Left ventricle myocardium inferior (tissue), 1 donor: ENCODE measurements at places on chromosomes 3 and 15.

GRCh38 chr3:131114256-131114655, 87.6 kb downstream of the NEK11 start:
- no peak for DNase-seq

GRCh38 chr3:66762916-66763693, 235.0 kb upstream of the KBTBD8 start:
- DNase-seq = no peak

DNA sequence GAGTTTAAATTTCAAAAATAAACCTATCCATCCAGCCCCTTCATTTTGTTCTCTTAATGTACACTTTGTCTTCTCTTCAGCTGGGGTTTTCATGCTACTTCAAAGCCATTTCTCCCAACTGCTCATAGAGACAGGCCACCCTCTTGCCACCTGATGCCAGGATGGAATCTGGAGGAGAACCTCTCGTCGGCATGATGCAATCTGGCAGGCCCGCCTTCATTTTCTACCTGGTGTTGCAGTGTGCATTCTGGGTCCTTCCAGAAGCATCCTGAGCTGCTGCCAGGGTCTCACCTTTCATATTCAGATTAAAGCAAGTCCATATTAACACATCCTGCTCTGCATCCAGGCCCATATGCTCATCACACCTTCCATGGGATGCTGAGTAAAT, 60.8 kb downstream of the CTNNB1 start:
- no peak for DNase-seq

GRCh38 chr15:73965758-73966113, 26.4 kb downstream of the STOML1 start:
- no peak for DNase-seq

- DNase-seq = no peak
Measured at GRCh38 chr3:40009991-40010390, 200.6 kb downstream of the MYRIP start.

- no peak for DNase-seq
Measured at GRCh38 chr3:23884481-23884880, 32.3 kb downstream of the NKIRAS1 start.

DNA sequence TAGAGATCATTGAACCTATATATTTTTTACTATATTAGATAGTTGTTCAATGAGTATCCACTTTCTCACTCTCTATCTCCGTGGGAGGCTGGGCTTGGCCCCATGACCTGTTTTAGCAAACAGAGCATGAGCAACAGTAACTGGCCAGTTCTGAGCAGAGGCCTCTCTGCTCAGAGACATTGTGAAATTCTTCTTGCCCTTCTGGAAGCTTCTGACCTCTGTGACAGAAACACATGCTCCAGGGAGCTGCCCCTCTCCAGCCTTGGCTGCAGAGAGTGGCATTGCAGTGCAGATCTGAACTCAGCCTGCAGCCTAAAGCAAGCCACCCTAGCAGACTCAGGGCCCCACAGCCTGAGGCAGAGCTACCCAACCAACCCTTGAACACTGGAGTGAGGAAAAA, 20.5 kb downstream of the FAM240A start:
- no peak for DNase-seq

- no peak for DNase-seq
Measured at GRCh38 chr3:79818015-79818414, 50.2 kb upstream of the ROBO1 start.

DNA sequence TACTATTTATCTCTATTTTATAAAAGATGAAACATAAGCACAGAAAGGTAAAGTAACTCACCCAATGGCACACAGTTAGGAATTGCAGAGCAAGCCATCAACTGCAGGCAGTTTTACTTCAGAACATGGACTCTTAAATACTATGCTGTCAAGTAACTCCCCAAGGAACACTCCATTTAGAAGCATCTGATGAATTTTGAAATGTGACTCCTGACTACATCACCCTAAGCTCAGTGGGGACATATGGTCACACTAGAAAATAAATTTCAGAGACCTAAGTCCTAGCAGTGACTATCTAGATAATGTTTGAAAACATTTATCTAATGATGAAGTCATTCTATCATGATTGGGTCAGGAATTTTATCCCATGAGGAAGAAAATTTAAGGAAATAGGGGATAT, 272.8 kb upstream of the ARRDC4 start:
- no peak for DNase-seq

DNA sequence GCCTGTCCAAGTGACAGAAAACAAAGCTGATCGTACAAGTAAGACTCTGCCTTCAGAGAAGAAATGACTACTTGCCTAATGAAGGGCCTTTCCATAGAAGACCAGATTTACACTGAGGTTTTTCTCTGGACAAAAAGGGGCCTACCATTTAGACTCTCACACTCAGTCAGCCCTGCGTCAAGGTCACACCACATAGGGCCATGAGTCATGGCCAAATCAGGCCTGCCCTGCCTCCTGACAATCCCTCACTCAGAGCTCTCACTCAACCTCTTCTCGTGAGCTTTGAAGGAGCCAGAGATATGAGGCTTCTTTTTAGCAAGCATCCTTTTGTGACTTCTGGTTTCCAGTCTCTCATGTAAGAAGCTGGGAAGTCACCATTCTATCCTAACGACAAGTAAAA, 68.1 kb upstream of the NMNAT3 start:
- DNase-seq = no peak

GRCh38 chr3:191148131-191148530, 50.9 kb upstream of the OSTN start:
- DNase-seq = no peak

DNA sequence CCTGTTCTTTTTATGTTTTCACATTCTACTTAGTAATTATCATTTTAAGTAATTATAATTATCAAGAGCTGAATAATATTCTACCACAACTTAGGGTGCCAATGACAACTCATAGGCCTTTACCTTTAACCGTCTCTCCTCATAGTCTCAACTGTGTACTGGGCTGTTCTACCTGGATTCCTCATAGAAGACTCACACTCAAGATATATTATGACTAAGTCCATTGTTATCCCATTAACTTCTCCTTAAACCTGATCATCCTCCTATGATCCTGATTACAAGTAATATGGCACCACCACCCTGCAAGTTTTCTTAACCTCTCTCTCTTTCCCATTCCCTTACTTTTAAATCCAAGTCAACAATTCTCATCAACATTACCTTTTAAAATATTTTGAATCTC, 285.9 kb upstream of the VEPH1 start:
- DNase-seq = no peak

GRCh38 chr3:33004961-33005360, 53.5 kb downstream of the CCR4 start:
- no peak for DNase-seq

DNA sequence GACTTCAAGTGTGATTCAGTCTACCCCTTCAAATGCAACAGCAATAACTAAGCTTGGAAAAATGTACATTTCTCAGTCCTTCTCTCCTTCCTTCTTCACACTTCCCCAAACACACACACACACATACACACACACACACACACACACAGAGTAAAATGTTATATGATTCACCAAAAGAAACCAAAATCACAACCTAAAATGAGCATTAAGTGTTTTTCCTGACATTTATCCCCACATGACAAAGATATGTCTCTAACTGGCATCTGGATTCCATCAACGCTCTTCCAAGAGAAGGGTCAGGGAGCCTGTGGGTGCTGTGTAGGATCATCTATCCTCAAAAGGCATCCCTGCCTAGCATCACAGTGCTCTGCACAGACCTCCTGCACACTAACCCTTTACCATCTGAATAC, 21.0 kb downstream of the PDZRN3 start:
- no peak for DNase-seq

GRCh38 chr3:155241579-155241978, 51.9 kb downstream of the STRIT1 start:
- DNase-seq = no peak

DNA sequence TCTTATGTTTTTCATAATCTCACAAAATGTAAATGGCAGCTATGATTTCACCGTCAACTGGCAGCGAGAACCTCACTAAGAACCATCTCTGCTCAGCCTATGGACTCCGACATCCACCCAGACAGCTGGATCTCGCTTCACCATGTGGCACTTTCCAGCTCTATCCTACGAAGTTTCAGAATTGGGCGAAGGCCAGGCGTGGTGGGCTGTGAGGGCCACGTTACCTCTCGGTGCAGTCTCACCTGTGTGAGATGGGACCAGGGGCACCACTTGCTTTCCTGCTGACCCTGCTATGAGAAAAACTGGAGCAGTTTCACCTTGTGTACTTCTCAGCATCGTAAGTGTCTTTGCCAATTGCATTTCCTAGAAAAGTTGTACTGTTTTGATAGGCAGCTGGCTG, 32.3 kb downstream of the CHDH start:
- no peak for DNase-seq

DNA sequence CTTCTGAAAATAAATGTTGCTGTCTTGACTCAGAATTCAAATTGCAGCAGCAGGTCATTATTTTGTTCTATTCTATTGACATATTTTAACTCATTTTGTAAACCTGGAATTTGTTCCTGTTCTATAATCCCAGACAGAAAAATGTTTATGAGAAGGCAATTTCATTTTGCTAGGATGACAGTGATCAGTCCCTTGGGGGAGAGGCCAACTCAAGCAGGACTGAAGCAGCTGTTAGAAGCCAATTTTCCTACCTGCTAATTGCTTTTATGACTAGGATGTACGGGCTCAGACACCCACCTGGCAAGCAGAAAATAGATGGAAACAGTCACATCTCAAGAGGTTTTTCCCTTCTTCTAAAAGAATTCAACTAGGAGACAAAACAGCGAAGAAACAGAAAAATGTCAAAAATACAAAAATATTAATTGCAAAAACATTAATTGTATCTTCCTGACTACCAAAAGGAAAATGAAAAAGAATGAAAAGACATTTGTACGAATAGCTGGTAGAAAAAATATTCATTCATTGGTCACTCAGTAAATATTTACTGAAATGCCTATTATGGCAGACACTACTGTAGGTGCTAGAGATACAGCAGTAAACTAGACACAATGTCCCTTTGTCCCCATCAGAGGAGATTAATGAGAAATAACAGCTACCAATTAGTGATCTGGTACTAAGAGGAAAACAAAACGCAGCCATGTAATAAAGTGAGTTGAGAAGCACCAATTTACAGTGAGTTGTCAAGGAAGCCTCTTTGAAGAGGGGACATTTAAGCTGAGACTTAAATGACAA, 73.5 kb downstream of the PEAK1 start:
- no peak for DNase-seq

DNA sequence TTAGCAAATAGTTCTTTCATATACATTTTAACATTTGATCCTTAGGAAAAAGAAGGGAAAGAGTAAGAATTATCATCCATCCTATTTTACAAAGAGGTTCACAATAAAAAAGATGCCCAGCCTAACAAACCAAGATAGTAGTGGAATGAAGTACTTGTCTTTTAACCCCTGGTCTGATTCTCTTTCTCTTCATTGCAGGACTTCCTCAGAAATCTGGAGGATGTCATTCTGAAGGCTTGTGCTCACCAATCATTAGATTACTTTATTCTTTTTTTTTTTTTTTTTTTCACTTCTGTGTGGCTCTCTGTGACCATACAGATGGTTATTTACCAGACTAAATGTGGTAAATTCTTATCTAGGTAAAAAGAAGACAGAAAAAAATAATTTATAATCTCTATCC, 7.0 kb downstream of the HDGFL3 start:
- DNase-seq = no peak

DNA sequence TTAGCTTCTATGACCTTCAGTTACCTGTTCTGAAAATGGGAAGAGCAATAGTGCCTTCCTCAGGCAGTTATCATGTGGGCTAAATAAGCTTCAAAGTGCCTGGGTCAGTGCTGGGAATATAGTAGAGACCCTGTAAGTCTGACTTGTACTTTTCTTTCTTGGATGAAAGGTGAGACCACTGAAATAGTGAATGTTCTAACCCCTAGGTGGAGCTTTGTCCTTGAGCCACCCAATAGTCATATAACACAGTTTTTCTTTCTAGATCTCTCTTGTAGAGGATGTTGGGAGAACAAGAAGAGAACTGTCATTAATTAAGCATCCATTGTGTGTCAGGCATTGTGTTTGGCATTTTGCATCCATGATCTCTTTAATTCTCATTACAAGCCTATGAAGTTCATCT, 13.0 kb upstream of the BFSP2 start:
- DNase-seq = no peak

DNA sequence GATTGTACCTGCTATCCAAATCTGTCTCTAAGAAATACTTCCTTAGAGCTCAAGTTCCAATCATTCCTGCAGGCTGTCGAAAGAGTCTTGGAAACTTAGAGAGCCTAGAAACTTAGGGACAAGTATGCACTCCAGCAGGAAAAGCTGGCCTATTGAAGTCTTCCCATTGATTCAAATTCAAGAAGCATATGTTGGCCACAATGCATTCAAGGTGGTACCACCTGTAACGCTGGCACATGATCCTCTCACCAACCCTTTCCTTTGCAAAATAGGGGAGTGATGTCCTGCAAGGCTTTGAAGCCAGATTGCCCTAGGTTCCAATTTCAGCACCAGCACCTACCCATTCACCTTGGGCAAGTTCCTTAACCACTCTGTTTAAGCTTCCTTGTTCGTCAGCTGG, 6.0 kb downstream of the ADAMTS9 start:
- no peak for DNase-seq

DNA sequence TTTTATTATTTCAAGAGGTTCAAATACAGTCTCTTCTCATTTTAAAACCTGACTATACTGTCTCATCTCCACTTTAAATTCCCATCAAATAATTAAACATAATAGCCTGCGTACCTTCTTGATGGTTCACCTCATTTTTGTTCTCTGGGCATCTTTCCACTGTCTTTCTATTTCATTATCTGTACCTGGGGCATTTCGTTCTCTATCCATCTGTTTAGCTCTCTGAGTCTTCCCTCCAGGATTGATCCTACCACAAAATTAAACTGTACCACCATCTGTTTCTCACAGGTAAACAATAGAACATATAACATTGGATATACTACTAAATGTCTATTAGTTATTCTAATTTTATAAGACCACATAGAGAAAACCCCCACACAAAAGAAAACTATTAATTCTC, 1331.4 kb downstream of the NSUN3 start:
- DNase-seq = no peak

DNA sequence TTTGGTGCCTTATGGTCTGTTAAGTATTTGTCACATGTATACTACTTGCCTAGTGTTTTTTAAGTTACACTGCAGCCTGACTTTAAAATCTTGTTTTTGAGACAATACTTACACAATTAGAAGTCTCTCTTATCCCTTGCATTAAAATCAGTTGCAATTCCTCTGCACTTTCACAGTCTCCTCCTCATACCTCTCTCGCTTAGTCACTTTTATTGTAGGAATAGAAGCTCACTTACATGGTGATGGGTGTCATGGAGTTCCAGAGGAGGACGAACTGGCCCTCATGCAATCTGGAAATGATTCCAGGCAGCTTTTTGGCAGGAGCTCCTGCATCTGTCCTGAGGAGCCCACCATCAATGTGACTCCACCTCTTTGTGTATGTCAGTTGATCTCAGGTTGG, 238.4 kb upstream of the TBC1D5 start:
- no peak for DNase-seq

DNA sequence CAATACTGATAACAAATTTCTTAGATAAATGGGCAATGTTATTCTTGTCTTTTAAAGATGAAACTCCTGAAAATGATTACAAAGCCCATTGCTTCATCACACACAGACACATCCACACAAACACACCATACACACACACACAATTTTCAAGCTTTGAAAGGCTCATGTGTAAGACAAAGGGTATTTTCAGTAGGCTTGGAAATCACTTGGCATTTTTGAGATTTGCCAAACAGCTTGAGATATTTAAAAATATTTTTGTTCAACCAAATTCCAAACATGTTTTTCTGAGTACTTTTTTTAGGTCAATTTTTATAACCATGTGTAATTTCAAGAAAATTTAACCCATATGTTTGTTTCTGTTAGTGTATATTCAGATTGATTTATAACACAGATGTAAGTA, 283.7 kb downstream of the ROBO2 start:
- no peak for DNase-seq
